ENCODE measurements at places on chromosomes 6 and 20. TPM values are rescaled to one million over a fixed set of nuclear protein-coding genes. Genes with fewer than 3 reads are reported as not detected.

Gene XKR7
- not detected for total RNA-seq

DNA sequence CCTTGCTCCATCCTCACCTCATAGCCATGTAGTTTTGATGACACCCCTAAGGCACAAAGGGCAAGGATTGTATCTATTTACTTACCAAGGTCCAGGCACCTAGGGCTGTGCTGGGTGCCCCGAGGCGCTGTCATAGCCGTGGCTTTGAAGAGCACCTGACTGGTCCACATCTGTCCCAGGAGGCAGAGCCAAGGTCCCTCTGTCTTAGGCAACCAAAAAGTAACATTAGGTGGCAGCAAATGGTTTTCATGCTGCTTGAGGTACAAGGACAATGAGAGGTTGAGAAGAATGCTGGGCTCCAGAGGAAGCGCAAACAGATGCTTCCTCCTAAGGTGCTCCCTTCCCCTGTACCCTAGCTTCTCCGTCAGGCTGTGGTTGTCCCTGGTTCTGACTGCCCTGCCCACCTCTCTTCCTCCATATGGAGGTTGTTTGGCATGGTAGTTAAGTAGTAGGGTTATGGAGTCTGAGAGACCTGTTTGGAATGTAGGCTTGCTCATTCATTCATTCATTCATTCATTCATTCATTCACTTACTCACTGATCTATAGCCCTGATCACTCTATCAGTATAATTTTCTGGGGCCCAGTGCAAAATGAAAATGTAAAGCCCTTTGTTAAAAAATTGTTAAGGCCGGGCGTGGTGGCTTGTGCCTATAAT lies 3.0 kb upstream of the UQCC2 start:
- DNase-seq, result no peak

- DNase-seq, result no peak
Measured at GRCh38 chr6:80939898-80940297, 812.6 kb downstream of the TENT5A start.

DNA sequence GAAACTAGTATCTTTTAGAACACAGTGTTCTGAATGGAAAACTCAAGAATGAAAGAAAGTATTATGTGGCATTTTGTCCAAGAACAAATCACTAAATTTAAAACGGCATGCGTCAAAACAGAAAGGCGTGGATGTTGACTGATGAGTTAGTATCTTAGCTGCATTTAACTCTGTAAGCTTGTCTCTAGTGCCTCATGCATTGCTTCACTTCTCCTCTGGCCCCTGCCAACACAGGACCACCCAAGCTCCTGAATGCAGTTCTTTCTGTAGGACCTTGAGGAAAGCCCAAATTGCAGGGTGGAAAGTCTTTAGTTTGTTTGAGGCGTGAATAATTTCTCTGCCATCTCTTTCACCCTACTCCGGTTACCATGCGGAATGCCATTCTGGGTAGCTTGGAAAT lies 632.2 kb downstream of the COL12A1 start:
- DNase-seq, result no peak

DNA sequence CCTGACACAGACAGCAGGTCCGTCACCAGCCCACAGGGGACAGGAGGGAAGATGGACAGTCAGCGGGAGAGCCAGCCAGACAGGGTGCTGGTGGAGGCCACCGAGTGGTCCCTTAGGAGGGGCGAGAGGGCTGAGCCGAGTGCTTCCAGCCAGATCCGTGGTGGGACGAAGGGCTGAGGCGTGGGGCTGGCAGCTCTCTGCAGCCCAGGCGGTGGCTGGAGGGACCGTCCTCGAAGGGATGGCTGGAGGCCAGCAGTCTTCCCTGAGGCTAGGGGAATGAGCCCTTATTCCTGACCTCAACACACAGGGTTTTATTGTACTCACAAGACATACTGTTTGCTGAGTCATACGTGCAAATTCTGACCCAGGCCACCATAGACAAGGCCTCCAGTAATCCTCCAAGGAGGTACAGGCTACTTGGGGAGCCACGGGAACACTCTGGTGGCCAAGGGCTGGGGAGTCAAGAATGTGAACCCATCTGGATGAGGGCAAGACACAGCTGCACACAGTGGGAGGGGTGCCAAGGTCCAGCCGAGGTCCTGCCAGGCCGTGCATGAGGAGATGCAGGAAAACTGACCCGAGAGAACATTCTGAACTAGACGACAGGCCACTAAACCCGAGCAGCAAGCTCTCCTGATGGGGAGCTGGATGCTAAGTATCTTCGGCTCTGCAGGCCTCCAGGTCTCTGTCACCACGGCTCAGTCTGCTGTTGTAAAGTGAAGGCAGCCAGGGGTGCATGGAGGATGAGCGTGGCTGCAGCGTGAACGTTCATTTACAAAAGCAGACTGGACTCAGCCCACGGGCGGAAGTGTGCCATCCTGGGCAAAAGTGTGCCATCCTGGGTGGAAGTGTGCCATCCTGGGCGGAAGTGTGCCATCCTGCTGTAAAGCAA lies 242.5 kb downstream of the TTLL2 start:
- no peak for DNase-seq

Measured in chondrocyte (in vitro differentiated cells).